ENCODE measurements at places on chromosomes 2 and 18. TPM values are rescaled to one million over a fixed set of nuclear protein-coding genes. Genes with fewer than 3 reads are reported as not detected.

- no peak for DNase-seq
Measured at GRCh38 chr18:8516371-8517250, 92.6 kb upstream of the RAB12 start.

DNA sequence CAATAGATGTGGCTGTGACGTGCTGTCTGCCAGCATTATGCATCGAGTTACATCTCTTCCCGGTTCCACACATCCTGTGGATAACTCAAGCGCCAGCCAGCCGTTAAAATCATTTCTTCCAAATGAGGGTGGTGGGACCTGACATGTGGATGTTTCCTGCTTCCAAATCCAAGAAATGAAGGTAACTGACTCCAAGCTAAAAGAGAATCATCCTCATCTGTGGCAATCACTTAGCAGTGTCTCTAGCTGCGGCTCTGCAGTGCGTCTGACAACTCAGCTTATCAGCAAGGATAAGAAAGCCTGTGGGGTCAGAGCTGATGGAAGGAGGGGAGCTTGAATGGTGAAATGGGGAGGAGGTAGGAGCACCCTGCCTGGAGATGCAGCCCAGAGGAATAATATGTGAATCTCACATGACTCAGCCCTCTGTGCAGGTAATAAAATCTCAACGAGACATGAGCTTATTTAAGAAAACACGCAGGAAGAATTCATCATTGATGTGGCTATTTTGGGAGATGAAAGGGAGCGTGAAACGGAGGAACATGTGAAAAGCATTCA, 382.2 kb upstream of the TRIB2 start:
- DNase-seq, result no peak

UGT1A5 gene
- polyA plus RNA-seq, result not detected

ATP6V1B1 gene
- not detected for polyA plus RNA-seq

HRH4 gene
- polyA plus RNA-seq, result not detected

- DNase-seq, result no peak
Measured at GRCh38 chr2:235551965-235552364, 58.1 kb downstream of the AGAP1 start.

DNA sequence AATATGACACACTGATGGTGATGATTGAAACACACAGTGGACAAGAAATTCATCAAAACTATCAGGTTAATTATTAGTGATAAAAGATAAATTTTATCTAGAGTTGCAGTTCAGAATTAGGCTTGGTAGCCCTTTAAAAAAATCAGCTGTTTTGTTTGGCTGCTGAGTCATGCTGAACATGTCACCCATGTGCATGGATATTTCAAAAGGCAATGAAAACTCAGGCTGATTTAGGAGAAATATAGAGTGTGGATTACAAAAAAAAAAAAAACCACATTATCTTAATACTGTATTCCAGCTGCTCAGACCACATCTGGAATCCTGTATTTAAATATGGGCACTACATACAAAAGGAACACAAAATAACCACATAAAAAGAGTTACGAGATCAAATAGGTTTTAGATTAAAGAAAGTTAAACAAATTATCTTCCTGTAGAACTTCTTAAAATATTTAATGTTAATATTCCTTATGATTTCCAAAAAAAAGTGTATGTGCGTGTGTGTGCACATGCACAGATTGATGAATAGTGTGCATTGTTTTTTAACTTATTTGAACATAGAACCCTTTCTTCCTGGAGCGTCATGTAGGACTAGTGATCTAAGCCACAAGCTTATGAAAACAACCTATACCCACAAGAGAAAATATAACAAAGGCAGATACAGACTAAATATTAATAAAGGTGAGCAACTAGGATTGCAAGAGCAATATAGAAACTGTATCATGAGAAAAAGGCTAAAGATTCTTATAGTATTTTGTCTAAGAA, 186.2 kb downstream of the STK39 start:
- no peak for DNase-seq

Measured in immature natural killer cell (primary cell).